ENCODE measurements at places on chromosomes 7 and 10. TPM values are rescaled to one million over a fixed set of nuclear protein-coding genes. Genes with fewer than 3 reads are reported as not detected.

DNA sequence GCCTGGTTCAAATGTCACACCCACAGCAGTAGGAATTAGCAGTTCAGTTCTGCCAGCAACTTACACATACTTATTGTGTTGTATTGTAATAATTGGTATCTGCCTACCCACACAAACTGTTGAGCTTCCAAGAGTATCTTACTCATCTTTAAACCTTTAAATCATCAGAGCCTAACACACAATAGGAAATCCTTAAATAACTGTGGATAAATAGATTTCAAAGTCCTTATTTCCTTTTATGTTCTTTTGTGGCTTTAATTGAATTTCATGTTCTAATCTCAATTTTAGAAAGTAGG, 3.9 kb downstream of the CASD1 start:
- no peak overlapping the region for H3K27ac ChIP-seq
- H3K4me1 ChIP-seq: peaks cover 9% of the 10 kb centered on the region
- H3K27me3 ChIP-seq: no peaks in the 10 kb centered on the region
- no peaks in the 10 kb centered on the region for H3K36me3 ChIP-seq

DNA sequence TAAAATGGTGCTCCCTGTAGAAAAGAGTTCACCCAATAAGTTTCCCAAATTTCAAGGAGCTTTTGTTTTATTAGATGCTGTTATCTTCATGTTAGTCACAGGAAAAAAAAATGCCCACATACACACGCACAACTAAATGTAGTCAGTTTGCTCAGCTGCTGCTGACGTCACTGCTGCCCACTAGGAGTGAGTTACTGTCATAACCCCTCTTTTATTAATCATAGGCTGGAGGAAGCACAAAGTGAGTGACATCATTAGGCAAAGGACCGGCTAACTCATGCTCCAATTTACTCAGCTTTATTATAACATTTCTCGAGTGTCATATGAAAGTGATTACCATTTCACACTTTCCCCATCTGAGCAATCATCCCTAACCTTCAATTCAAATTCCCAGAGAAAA, 6.7 kb upstream of the INHBA start:
- H3K36me3 ChIP-seq: no peaks in the 10 kb centered on the region
- H3K27ac ChIP-seq: no peak overlapping the region
- H3K27me3 ChIP-seq: peaks cover 30% of the 10 kb centered on the region
- no peak for DNase-seq
- no peak overlapping the region for H3K4me3 ChIP-seq

DNA sequence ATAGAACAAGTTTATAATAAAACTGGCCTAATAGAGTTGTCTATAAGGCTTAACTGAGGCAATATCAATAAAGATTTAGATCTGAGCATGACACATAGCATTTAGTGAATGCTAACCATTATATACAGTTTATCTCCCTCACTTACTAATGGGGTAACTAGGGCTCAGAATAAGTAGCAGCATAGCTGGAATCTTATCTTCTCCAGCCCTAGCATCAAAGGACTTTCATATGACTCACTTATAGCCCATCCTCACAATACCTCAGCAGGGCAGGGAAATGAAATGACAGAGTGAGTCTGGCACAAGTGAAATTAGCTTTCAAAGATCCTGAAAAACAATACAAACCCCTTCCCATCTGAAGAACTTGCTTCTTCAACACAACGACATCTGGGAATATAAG, 362.9 kb downstream of the KIF20B start:
- no peak for DNase-seq
- H3K4me1 ChIP-seq: no peaks in the 10 kb centered on the region
- no peaks in the 10 kb centered on the region for H3K36me3 ChIP-seq
- no peak overlapping the region for H3K27ac ChIP-seq
- H3K4me3 ChIP-seq: no peak overlapping the region

DNA sequence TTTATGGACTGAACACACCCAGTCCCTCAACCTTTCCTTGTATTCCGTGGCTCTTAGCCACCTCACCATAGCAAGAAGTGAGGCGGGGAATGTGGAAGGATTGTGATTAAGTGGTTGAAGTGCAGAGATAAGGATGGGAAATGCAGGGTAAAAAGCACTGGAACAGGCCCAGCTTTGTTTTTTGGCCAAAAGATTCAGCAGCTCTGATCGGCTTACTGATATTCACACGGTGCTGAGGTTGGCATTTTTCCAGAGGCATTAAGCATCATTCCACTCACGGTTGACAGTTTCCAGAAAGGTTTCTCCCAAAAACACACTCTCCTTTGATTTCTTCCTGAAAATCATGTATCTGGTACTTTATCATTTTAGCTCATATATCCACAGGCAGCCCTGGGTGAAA, 544.2 kb downstream of the CNTNAP2 start:
- H3K27me3 ChIP-seq: no peaks in the 10 kb centered on the region
- no peak overlapping the region for H3K27ac ChIP-seq
- no peak overlapping the region for H3K4me3 ChIP-seq
- DNase-seq: no peak
- no peaks in the 10 kb centered on the region for H3K4me1 ChIP-seq

ADRA2A gene
- not detected for total RNA-seq

DNA sequence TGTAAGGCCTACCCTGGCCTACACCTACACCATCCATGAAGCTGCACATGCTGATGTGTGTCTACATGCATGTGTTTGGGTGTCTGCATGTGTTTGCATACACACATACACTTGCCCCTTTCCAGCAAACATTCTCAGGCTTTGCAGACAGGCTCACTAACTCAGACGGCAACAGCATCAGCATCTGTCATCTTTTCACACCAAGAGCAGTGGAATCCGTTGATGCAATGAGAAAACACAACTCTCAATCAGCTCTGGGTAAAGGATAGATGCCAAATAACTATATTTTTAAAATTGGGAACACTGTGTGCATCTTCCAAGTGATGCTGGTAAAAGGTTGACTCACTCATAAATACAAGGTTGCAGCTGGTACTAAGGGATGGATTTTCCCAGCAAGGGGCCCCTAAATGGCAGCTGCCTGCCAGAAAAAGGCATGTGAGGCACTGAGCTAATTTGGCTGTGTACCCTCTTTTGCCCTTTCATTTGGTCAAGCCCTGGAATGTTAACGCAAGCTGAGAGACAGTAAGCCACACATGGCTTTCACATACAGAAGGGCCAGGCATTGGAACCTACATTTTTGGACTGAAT, 296.3 kb upstream of the NPSR1 start:
- H3K36me3 ChIP-seq: no peaks in the 10 kb centered on the region
- no peak overlapping the region for H3K27ac ChIP-seq
- no peak overlapping the region for H3K4me3 ChIP-seq
- DNase-seq: no peak
- no peaks in the 10 kb centered on the region for H3K27me3 ChIP-seq

GRCh38 chr7:11203683-11204082, 230.0 kb downstream of the PHF14 start:
- H3K27ac ChIP-seq: no peak overlapping the region
- no peak overlapping the region for H3K4me3 ChIP-seq
- H3K4me1 ChIP-seq: no peaks in the 10 kb centered on the region
- no peaks in the 10 kb centered on the region for H3K36me3 ChIP-seq

GRCh38 chr7:99398891-99399445, 9.4 kb downstream of the PDAP1 start:
- no peak for DNase-seq
- no peaks in the 10 kb centered on the region for H3K4me1 ChIP-seq
- peaks cover 93% of the 10 kb centered on the region for H3K36me3 ChIP-seq
- no peak overlapping the region for H3K27ac ChIP-seq
